ENCODE measurements at places on chromosomes 16 and 17. TPM values are rescaled to one million over a fixed set of nuclear protein-coding genes. Genes with fewer than 3 reads are reported as not detected.

The ITGAL gene
- total RNA-seq = 657 TPM

The MYH13 gene
- not detected for total RNA-seq

The TBC1D28 gene
- total RNA-seq = not detected

The PKD1 gene
- 126 TPM for total RNA-seq

The KRT28 gene
- not detected for total RNA-seq

The P2RX1 gene
- not detected for total RNA-seq

The PERCC1 gene
- total RNA-seq = 0.49 TPM

The XAF1 gene
- 91.0 TPM for total RNA-seq

The KRTAP9-8 gene
- not detected for total RNA-seq

The CRYM gene
- not detected for total RNA-seq

The EPX gene
- total RNA-seq = not detected

The JMJD6 gene
- total RNA-seq = 62.1 TPM

The MAF gene
- 79.4 TPM for total RNA-seq

The SLC16A6 gene
- total RNA-seq = 6.9 TPM

The CORO1A gene
- total RNA-seq = 745 TPM

The PLA2G10 gene
- total RNA-seq = not detected

The FBXL16 gene
- 58.4 TPM for total RNA-seq

The CALB2 gene
- not detected for total RNA-seq

The HASPIN gene
- 0.41 TPM for total RNA-seq

The HLF gene
- 3.5 TPM for total RNA-seq

The NPIPB6 gene
- 4.5 TPM for total RNA-seq

The TBC1D26 gene
- 0.49 TPM for total RNA-seq

The GOSR2 gene
- total RNA-seq = 96.9 TPM

The NUBP2 gene
- 59.4 TPM for total RNA-seq

The GINS2 gene
- total RNA-seq = 1.2 TPM

The KCNJ18 gene
- not detected for total RNA-seq

The SDR42E2 gene
- 0.73 TPM for total RNA-seq

The FOXN1 gene
- not detected for total RNA-seq

The OTOP2 gene
- total RNA-seq = not detected

The TPPP3 gene
- total RNA-seq = not detected

The HBA1 gene
- total RNA-seq = not detected

The RSL1D1 gene
- 206 TPM for total RNA-seq

The TP53TG3 gene
- total RNA-seq = not detected

The SLC6A2 gene
- total RNA-seq = not detected

The USP22 gene
- total RNA-seq = 140 TPM

The TNFRSF17 gene
- total RNA-seq = not detected

The PDILT gene
- not detected for total RNA-seq

The SHBG gene
- not detected for total RNA-seq

The B9D1 gene
- total RNA-seq = 2.8 TPM

Data from CD4-positive, alpha-beta memory T cell (primary cell).